ENCODE measurements at places on chromosomes 2 and 18.

- DNase-seq: no peak
Observed at GRCh38 chr18:9663377-9663776, 44.7 kb upstream of the RAB31 start.

GRCh38 chr2:28239207-28239606, 153.5 kb upstream of the FOSL2 start:
- no peak for DNase-seq

DNA sequence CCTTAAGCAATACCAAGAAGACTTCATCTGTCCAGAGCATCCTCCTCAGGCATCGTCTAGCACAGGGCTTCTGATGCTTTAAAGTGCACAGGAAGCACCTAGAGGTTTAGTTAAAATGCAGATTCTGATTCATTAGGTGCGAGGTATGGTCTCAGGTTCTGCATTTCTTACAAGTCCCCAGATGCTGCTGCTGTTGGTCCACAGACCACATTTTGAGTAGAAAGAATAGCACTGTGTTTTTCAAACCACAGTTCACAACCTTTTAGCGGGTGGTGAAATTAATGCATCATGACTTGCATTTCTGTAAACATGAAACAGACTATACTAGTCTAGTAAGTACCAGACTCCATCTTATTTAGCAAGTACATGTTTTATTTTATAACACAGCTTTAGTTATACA, 134.6 kb downstream of the TMEFF2 start:
- DNase-seq: no peak

- DNase-seq: no peak
Observed at GRCh38 chr2:223315813-223316212, 263.8 kb downstream of the KCNE4 start.

- DNase-seq: no peak
Observed at GRCh38 chr2:99278793-99279291, 22.2 kb downstream of the LYG1 start.
